ENCODE measurements at places on chromosomes 16 and 17.

GRCh38 chr17:57586742-57587141, 158.4 kb downstream of the CCDC182 start:
- no peak for DNase-seq

DNA sequence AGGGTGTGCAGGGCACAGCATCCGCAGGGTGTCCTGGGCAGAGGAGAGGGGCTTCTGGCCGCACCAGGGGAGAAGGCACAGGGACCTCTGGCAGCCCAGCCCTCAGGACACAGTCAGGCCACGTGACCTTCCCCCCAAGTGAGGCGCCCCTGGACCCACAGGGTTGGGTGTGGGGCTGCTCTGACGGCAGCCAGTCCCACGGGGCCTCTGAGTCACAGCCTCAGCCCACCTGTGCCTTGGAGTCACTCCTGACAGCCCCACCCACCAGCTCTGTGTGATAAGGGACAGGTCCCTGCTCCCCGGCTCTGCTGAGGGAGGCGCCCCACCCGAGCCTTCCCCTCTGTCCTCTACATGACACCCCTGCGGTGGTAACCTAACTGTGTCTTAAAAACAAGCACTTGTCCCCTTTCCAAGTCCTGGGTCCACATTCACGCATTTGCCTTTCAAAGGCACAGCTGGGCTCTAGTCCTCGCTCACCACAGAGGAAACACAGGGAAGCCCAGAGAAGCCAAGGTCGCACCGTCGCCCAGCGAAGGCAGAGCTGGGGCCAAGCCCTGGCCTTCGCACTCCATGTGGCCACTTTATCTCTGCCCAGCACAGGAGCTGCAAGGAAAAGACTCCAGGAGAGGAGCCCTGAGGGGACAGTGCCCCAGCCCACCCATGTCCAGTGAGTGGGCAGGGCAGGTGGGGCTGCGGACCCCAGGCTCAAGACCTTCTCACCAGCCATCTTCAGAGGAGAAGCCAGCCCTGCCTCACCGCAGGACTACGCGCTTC, 5.1 kb upstream of the NPTX1 start:
- DNase-seq, result peak; percentile 76

- DNase-seq, result no peak
Observed at GRCh38 chr16:30521873-30522641, 4.3 kb downstream of the ZNF768 start.

DNA sequence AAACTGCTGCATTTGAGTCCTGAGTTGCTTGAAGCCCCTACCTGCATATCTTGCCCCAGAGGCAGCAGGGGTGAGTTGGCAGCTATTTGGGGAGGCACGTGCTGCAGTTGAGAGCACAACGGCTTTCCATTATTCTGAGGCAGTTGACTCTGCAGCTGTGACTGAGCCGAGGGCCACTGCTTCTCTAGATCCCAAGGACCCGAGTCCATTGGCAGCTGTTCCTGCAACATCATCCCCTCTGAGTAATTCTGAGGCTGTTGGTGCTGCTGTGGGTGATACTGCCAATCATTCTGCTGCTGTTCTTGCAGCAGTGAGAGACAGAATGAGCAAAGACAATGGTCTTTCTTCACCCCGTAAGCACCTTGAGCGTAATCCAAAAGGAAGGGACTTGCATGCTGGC, 12.7 kb downstream of the TERF2IP start:
- peak; percentile 40 for DNase-seq

GRCh38 chr16:80991792-80992430, 14.8 kb downstream of the CMC2 start:
- no peak for DNase-seq

DNA sequence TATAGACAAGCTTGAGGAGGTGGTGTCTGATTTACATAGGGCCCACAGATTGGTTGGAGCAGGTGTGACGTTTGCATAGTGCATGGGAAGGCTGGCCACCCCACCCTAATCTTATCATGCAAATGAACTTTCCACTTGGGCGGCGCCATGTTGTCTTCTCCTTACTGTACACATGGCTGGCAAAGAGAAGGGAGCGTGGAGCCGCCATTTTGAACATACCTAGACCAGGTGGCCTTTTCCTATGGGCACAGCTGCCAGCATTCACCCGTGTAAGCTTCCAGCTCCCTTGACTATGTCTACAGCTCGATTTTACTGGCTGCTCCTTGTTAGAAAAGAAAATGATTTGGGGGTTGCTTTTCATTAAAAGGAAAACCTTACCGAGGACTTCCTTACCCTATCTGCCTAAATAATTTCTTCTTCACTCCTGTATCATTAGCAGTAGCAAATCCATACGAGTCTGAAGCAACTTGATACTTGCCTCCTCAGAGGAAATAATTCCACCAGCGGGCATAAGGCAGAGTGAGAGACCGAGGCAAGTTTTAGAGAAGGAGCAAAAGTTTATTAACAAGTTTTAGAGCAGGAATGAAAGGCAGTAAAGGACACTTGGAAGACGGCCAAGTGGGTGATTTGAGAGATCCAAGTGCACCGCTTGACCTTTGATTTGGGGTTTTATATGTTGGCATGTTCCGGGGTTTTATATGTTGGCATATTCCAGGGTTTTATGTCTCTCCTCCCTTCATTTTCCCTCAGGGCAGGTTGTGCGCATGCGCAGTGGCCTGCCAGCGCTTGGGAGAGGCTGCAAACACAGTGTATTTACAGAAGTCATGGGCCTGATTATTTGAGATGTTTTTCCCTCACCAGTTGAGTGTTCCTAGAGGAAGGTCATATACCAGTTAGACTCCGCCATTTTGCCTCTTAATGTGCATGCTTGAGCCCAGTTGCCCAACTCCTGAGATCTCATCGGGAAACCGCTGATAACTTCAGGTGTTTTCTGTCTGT, 65.7 kb downstream of the MARF1 start:
- no peak for DNase-seq

DNA sequence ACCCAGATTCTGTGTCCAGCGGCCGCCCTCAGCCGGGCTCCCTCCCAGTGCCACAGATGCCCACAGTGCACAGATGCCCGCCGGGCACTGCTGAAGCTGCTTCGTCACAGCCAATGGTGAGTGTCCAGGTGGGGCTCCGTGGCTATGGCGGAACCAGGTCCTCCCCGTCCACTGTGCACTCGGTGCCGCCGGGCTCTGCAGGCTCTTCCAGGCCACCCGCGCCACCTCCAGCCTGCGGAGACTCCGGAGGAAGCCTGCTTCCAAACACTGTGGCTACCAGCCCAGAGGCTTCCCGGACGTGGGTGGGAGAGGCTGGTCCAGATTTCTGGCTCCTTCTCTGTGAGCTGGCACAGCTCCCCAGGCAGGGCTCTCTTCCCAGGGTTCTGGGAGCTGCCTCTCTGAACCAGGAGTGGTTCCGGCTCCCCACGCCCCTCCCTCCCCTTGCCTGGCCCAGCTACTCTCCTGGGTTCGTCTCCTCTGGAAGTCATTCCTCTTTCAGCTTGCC, 2.8 kb upstream of the PYCR1 start:
- peak; percentile 24 for DNase-seq

- no peak for DNase-seq
Observed at GRCh38 chr17:72967277-72967970, 125.1 kb downstream of the SLC39A11 start.

DNA sequence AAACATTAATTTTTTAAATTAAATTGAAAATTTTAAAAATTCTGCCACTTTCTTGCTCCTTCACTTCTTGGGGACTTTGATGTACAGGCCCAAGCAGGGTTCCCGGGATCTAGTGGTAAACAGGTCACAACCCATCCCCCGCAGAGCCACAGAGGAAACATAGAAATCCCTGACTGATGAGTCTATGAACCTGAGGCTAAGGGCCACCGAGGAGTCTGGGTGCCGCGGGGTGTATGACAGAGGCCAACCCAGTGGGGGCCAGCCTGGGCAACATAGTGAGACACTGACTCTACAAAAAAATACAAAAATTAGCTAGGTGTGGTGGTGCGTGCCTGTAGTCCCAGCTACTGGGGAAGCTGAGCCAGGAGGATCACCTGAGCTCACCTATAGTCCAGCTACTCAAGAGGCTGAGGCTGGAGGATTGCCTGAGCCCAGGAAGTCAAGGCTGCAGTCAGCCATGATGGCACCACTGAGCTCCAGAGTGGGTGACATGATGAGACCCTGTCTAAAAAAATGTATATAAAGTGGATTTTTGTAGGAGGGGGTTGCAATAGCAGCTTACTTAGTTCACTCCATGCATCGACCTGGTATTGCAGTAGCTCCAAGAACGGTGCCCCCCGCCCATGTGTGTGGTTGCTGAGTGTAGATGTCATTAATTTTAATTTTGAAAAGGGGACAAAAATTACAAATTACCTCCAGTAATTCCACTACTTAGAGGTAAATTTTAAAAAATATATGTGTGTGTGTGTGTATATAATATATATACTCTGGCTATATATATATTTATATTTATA, 9.2 kb upstream of the FLYWCH1 start:
- no peak for DNase-seq

- no peak for DNase-seq
Observed at GRCh38 chr17:21036361-21036881, 6.4 kb downstream of the USP22 start.

GRCh38 chr17:61018938-61019337, 341.3 kb downstream of the BCAS3 start:
- DNase-seq, result no peak

- DNase-seq, result peak; percentile 45
Observed at GRCh38 chr17:74089869-74090464, 113.5 kb upstream of the RPL38 start.

GRCh38 chr17:68674029-68674925, 73.1 kb upstream of the FAM20A start:
- DNase-seq, result no peak

DNA sequence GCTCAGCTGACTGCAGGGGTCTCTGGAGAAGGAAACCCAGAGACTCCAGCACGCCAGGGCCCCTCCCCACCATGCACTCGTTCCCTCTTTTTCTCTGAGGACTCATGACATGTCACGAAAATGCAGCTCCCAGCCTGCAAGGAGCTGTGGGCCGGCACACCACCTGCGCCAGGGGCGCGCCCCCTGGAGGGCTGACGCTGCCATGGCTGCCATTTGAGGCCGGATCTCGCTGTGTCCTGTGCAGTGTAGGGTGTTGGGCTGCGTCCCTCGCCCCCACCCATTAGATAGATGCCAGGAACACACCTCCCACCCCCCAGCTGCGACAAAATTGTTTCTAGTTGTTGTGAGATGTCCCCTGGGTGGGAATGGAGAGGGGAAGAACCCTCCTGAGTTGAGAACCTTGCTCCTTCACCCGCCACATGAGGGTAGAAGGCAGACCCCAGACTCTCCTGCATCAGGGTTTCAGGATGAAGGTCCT, 8.2 kb downstream of the SYNGR2 start:
- peak; percentile 85 for DNase-seq
